Activated CD4-positive, alpha-beta T cell treated with anti-CD3 and anti-CD28 coated beads for 36 hours (primary cell): ENCODE measurements at places on chromosomes 7 and 10. TPM values are rescaled to one million over a fixed set of nuclear protein-coding genes. Genes with fewer than 3 reads are reported as not detected.

BHLHA15 gene
- total RNA-seq: 0.47 TPM

- no peak overlapping the region for H3K4me3 ChIP-seq
- peaks cover 85% of the 10 kb centered on the region for H3K4me1 ChIP-seq
- peak overlapping the region; percentile 95 for H3K27ac ChIP-seq
- H3K27me3 ChIP-seq: no peaks in the 10 kb centered on the region
- peaks cover 93% of the 10 kb centered on the region for H3K36me3 ChIP-seq
- DNase-seq: no peak
These were observed 23.1 kb downstream of the ZC3HAV1 start for GRCh38 chr7:139086454-139086853.

DNA sequence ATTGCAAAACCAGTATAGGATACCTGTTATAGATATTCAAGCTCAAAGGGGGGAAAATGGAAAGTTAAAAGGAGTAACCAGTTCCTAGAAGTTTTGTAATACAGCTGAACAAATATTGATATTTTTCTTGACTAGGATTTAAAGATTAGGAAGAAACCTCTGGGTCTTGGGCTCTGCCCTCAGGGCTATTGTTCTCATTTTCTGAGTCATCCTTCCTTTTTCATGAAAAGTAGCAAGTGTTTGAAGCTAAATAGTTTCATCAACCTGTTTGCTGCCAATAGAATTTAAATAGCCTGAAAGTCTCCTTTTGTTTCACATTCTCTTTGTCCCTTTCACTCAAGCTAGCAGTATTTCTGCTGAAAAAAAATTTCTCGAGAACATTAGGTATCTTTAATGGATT, 1061.1 kb upstream of the GHITM start:
- no peak overlapping the region for H3K4me3 ChIP-seq
- H3K27ac ChIP-seq: no peak overlapping the region

KIF20B gene
- total RNA-seq: 74.6 TPM

GRCh38 chr7:54811846-54812254, 52.8 kb upstream of the SEC61G start:
- peaks cover 4% of the 10 kb centered on the region for H3K27me3 ChIP-seq
- no peaks in the 10 kb centered on the region for H3K36me3 ChIP-seq
- no peak overlapping the region for H3K27ac ChIP-seq
- H3K4me3 ChIP-seq: no peak overlapping the region

H2AZ2 gene
- 148 TPM for total RNA-seq

DNA sequence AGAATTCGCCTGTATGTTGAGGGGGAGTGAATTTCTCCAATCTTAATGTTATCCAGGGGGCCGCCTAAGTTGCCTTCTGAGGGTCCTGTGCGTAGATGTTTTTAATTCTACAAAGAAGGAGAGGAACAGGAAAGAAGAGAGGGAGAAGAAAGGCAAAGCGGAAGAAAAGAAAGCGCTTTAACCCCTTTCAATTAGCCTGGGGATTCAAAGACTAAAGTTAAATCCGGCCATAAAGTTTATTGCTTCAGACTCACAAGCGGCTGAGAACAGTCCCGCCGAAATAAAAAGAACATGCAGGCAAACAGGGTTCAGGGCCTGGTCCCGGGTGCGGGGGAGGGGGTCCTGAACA, 4.5 kb downstream of the HOXA5 start:
- no peak overlapping the region for H3K4me3 ChIP-seq
- H3K36me3 ChIP-seq: no peaks in the 10 kb centered on the region
- peaks cover 16% of the 10 kb centered on the region for H3K4me1 ChIP-seq
- peaks cover 32% of the 10 kb centered on the region for H3K27me3 ChIP-seq
- no peak for DNase-seq

CAV2 gene
- not detected for total RNA-seq

DNA sequence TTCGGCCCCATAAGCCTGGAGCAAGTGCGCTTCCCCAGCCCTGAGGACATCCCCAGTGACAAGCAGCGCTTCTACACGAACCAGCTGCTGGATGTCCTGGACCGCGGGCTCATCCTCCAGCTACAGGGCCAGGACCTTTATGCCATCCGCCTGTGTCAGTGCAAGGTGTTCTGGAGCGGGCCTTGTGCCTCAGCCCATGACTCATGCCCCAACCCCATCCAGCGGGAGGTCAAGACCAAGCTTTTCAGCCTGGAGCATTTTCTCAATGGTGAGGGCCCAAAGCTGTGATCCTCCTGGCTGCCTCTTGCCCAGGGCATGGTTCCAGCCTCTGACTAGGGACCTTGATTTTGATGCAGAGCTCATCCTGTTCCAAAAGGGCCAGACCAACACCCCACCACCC, 10.1 kb downstream of the IRF5 start:
- no peaks in the 10 kb centered on the region for H3K4me1 ChIP-seq
- H3K27me3 ChIP-seq: no peaks in the 10 kb centered on the region
- H3K27ac ChIP-seq: no peak overlapping the region
- H3K4me3 ChIP-seq: no peak overlapping the region

DNA sequence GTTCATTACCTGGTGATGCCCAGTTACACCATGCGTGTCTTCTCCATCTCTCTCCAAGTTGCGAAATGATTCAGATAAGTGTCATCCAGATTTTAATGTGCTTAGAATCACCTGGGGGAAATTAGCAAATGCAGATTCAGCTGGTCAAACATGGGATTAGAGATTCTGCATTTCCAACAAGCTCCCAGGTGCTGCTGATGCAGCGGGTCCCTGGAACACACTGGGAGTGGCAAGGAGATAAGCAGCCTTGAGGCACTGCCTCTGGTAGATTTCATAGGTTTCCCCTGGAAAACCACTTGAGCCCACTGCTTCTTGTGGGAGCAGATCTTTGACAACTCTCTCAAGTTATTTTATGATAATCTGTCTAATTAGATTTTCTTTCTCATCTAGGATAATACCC, 196.0 kb upstream of the C7orf33 start:
- no peak overlapping the region for H3K4me3 ChIP-seq
- H3K27me3 ChIP-seq: peaks cover 27% of the 10 kb centered on the region
- no peak for DNase-seq
- no peaks in the 10 kb centered on the region for H3K36me3 ChIP-seq
- H3K4me1 ChIP-seq: no peaks in the 10 kb centered on the region

DNA sequence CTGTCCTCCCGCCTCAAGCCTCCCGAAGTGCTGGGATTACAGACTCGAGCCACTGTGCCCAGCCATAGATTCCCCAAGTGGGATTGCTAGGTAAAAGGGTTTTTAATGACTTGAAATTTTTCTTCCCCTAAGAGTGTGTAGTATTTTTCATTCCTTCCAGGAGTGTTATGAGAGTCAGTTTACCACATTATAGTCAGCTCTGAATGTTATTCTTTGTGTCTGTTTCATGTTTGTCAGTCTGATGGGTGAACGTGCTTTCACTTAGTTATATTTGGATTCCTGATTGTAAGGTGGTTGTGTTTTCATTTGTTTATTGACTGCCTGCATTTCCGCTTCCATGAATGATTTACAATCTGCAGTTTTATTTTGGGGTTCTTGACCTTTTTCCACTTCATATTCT, 6.3 kb downstream of the ZNF212 start:
- H3K4me3 ChIP-seq: peak overlapping the region; percentile 48
- no peak for DNase-seq
- H3K27me3 ChIP-seq: no peaks in the 10 kb centered on the region
- peak overlapping the region; percentile 96 for H3K27ac ChIP-seq
- H3K4me1 ChIP-seq: peaks cover 71% of the 10 kb centered on the region

SYT15 gene
- 0.91 TPM for total RNA-seq

LRGUK gene
- total RNA-seq: 0.14 TPM

DNA sequence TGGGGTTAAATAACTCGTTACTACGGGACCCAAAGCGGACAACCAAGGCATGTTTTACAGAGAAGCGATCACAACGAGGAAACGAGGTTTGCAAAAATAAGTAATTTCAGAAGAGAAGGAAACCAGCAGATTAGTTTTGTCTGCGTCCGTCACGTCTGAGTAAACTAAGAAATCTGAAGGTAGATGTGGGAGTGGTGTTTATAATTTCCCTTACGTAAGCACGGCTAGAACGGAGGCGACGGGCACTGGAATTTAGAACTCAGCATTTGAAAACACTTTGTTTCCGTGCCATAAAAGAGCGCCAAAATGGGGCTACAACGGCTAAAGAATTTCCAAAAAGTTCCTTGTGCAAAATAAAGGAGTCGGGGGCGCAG, 718 bp upstream of the UMAD1 start:
- peak; percentile 73 for DNase-seq
- H3K36me3 ChIP-seq: peaks cover 37% of the 10 kb centered on the region
- H3K4me3 ChIP-seq: peak overlapping the region; percentile 93

DNA sequence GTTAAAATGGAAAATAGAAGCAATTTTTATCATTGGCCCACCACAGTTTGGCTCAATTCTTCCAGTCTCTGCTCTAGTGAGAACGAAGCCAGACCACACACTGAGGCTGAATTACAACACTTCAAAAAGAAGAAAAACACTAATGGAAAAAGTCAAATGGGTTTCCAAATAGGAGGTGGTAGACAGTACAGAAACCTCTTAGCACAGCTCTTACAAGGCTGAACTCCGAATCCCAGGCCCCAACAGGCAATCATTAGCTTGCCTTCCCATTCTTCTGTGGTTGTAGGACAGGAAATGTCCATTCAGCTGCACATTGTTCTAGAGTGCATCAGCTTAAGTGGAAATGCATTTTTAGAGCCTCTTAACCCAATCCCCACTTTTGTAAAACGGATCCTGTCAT, 115.1 kb upstream of the MEOX2 start:
- H3K4me3 ChIP-seq: no peak overlapping the region
- H3K4me1 ChIP-seq: no peaks in the 10 kb centered on the region
- H3K27me3 ChIP-seq: no peaks in the 10 kb centered on the region
- no peak overlapping the region for H3K27ac ChIP-seq

GAD2 gene
- not detected for total RNA-seq

- peaks cover 2% of the 10 kb centered on the region for H3K27me3 ChIP-seq
- no peaks in the 10 kb centered on the region for H3K4me1 ChIP-seq
- no peak for DNase-seq
These were observed 80.6 kb downstream of the NRCAM start for GRCh38 chr7:108375668-108376067.

DNA sequence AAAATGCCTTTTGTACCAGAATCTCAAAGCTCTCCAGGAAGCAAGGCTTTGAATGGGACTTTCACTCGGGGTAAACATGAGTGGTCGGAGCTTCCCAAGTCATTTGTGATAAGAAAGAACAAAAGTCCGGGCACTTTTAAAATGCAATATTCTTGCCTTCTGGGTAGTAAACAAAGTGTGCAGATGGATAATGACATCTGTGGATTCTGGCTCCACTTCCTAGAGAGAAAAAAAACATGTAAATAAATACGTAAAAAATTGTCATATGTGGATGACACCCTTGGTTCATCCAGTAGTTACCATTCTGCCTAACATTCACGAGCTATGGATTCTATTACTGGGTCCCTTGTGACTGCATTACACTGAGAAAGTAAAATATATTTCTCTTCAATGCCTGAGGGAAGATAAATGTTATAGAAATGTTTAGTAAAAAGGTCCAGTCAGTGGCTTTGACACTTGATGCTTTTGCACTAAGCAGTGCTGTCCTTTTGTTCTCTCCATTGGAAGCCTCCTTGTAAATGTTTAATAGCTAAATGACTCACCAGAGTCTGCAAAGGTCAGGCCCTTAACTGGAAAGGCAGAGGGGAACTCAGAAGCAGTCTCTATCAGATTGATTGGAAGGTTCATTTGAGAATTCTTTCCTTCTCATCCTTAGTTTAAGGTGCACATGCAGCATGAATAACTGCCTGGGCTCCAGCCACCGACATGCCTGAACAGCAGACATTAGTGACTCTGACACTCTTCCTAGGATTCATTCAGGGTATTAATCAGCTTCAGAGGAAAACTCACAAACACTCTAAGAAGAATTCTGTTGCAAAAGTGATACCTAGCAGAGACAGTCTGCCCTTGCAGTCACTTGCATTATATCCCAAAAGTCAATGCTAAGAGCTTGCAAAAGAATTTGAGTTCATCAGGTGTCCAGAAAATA, 11.7 kb upstream of the EDRF1 start:
- H3K4me1 ChIP-seq: no peaks in the 10 kb centered on the region
- H3K27me3 ChIP-seq: no peaks in the 10 kb centered on the region
- no peak for DNase-seq
- H3K36me3 ChIP-seq: peaks cover 2% of the 10 kb centered on the region

FAM241B gene
- total RNA-seq: 9.6 TPM

DNA sequence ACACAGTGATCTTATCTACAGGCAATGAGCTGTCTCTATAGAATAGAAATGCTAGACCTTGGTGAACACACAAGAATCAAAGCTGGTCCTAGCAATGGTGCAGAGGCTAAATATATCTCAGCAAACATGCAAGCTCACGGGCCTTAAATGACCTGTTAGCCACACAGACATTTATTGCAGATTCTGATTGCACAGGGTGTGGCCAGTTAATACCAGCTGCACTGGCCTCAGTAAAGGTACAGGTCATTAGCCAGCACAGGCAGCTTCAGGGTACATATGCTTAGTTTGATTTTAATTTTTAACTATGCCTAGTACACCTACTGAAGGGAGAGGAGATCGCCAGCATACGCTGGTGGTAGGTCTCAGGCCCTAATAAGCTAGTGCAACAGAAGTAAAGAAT, 265.4 kb upstream of the DGKB start:
- no peaks in the 10 kb centered on the region for H3K4me1 ChIP-seq
- H3K4me3 ChIP-seq: no peak overlapping the region
- no peaks in the 10 kb centered on the region for H3K27me3 ChIP-seq
- H3K36me3 ChIP-seq: no peaks in the 10 kb centered on the region

DNA sequence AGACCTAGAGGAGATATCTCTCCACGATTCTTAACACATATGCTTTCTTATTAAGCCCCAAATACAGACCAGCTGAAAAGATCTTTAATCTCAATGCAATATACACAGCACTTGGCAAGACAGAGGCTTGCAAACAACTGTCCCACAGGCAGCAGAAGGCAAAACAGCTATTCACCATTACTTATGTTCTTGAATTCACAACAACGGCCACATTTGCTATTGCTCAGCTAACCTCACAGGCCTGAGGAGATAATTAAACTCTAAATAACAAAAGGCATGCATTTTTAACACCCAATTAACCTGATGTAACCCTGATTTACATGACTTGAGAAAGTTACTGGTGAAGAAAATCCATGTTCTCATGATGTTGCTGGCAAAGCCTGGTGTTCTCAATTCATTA, 216.4 kb downstream of the CRPPA start:
- no peak overlapping the region for H3K4me3 ChIP-seq
- H3K27ac ChIP-seq: no peak overlapping the region
- DNase-seq: no peak
- no peaks in the 10 kb centered on the region for H3K4me1 ChIP-seq
- H3K36me3 ChIP-seq: no peaks in the 10 kb centered on the region
- no peaks in the 10 kb centered on the region for H3K27me3 ChIP-seq

GRCh38 chr7:116673457-116673865, 1.5 kb downstream of the MET start:
- H3K4me1 ChIP-seq: peaks cover 7% of the 10 kb centered on the region
- H3K4me3 ChIP-seq: no peak overlapping the region
- no peaks in the 10 kb centered on the region for H3K36me3 ChIP-seq
- DNase-seq: no peak
- H3K27ac ChIP-seq: no peak overlapping the region
- peaks cover 50% of the 10 kb centered on the region for H3K27me3 ChIP-seq

CYP2C19 gene
- total RNA-seq: not detected

DNA sequence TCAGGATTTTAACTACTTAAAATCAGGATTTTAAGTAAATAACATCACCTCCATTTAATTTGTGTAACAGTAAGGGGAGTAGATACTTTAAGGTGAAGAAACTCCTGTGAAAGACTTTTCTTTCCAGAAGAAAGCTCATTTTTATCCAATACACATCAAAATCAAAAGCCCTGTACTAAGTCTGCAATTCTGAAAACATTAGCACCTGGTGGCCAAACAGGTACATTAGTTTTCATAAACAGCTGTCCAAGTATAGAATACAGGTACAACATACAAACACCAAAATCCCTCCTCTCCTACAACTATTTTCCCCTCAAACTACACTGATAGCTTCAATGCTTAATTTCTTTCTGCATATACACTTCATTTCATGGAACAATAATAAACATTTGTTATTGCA, 22.9 kb downstream of the FAM3C start:
- peaks cover 17% of the 10 kb centered on the region for H3K36me3 ChIP-seq
- no peak overlapping the region for H3K4me3 ChIP-seq
- peaks cover 20% of the 10 kb centered on the region for H3K4me1 ChIP-seq
- no peaks in the 10 kb centered on the region for H3K27me3 ChIP-seq
- peak overlapping the region; percentile 45 for H3K27ac ChIP-seq

OPN4 gene
- total RNA-seq: not detected
